ENCODE measurements at places on chromosomes 11 and 22.

DNA sequence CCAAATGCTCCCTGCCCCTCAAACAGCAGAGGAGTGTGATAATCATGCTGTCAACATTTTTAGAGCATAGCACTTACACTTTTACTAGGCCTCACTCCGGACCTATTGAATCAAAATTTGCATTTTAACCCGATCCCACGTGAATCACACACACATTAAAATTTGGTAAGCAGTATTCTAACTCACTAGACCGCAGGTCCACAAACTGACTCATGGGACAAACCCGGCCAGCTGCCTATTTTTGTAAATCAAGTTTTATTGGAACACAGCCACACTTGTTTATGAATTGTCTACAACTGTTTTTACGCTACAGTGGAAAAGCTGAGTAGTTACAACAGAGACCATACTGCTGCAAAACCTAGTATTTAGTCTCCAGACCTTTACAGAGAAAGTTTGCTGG is 43.3 kb downstream of the SNX19 start:
- DNase-seq, result no peak

GRCh38 chr11:118180300-118180703 is 3.9 kb upstream of the SCN2B start:
- no peak for DNase-seq

DNA sequence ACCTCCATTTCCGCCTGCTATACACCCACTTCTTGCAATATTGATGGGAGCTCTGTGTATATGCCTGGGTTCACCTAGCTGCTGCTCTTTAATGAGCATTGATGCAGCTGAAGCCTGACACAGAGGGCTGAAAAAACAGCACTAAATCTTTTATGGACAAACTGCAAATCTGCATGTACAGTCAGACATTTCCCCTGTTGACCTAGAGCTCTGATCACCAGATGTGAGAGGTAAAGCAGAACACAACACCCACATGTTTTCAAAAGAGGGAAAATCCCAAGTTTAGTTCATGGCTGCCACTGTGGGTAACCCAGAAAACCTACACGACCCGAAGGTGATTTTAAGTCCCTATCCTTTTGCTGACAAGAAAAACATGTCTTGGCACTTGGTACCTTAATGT is 303.0 kb upstream of the PITPNB start:
- no peak for DNase-seq

- no peak for DNase-seq
Observed at GRCh38 chr11:75323609-75324008, 27.9 kb downstream of the ARRB1 start.

DNA sequence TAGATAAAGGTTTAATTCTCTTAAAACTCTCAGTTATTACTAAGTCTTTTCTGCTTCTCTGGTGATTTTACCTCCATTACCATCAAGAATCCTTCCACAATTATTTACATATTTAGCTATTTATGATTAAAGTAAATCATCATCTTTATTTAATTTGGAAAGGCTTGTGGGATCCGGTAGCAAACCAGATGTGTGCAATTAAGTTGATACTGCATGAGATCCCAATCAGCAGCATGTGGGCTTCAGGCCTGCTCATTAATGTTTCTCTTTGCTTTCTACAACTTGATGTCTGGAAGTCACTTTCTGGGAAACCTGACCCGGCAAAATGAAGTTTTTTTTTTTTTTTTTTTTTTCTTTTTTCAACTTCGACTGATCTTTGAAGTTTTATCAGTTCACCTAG is 558.4 kb upstream of the ANO5 start:
- no peak for DNase-seq

GRCh38 chr11:33377412-33378370 is 120.5 kb downstream of the HIPK3 start:
- no peak for DNase-seq

GRCh38 chr11:5923427-5923776 is 18.6 kb upstream of the OR56A3 start:
- no peak for DNase-seq

GRCh38 chr22:46788441-46789172 is 26.2 kb downstream of the TBC1D22A start:
- DNase-seq, result no peak

GRCh38 chr11:133825666-133826065 is 19.6 kb downstream of the SPATA19 start:
- no peak for DNase-seq

- no peak for DNase-seq
Observed at GRCh38 chr11:13859892-13860291, 102.6 kb upstream of the SPON1 start.

DNA sequence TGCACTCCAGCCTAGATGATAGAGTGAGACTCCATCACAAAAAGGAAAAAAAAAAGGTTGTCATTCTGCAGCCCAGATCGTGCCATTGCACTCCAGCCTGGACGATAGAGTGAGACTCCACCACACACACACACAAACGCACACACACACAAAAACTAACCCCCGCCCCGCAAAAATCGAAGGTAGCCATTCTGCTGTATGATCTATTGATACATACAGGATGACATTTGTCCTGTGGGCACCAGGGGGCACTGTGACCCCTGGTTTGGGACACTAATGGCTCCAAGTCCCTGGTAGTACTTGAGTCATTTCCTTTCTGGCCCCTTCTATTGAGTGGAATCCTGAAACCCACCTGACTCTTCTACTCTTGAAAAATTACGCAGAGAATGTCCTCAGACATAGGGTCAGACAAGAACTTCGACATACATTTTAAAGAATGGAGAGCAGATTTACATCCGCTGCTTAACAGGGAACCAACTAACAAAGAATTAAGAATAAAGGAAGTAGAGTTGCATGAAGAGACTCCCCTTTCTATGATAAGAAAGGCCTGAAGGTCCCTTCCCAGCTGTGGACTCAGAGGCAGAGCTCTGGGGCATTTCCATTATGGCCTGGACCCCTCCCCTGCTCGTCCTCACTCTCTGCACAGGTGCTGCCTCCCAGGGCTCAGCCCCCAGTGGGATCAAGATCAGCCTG is 35.0 kb upstream of the PRAME start:
- DNase-seq, result peak; percentile 53

GRCh38 chr11:132957881-132958280 is 574.4 kb downstream of the OPCML start:
- DNase-seq, result no peak

DNA sequence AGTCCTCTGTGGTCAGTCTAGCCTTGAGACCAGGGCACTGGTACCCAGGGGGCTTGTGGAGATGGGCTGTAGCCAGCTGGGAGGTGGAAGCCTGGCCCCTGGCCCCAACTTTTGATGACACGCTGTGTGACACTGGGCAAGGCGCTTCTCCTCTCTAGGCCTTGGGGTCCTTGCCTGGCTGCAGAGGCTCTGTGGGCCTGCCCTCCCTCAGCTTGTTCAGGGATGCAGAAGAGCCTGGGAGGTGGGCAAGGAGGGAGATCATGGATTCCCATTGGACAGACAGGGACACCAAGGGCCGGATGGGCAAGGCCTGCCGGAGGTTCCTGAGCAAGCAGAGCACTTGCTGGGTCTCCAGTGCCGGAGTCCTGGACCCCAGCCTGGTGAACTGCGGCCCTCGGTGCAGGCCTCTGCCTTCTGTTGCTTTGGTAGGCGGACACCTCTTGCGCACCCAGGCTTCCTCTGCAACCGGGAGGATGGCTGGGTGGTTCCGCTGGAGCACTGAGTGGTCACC is 1.3 kb upstream of the PPP2R5B start:
- DNase-seq, result no peak

DNA sequence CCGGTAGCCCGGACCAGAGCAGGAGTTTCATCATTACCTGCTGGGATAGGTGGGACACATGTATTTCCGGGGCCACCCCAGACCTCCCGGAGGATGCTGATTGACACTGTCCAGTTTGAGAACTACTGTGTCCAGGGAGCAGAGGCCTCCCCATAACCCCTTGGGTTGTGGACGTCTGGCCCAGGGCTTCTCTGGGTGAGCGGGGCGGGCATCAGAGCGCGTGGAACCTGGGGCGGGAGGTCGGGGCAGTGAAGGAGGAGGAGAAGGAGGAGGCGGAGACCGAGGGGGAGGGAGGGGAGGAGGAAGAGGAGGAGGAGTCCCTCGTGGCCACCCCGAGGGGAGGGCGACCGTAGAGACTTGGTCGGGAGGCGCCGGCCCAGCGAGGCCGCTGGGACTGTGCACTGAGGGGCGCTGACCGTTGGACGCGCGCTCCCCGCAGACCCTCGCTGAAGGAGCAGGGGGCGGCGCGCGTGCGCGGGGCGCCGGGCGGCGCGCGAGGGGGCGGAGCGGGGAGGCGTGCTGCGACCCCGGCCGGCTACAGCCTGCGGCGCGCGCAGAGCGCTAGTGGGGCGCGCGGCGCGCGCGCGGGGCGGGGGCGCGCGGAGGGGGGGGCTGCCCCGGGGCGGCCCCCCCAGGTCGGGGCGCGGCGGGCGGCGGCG is at the start of gene GRK3:
Gene GRK3 (plus strand): TSS at position 356 of the 659 bp plus-strand sequence. CDS start 366 bp downstream, outside the sequence.
- DNase-seq, result peak; percentile 51

All from stimulated activated CD4-positive, alpha-beta T cell treated with anti-CD3 and anti-CD28 coated beads, Interleukin-4, amount 100 ng/mL, for 48 hours (primary cell).